MM.1S (cell line): ENCODE measurements at places on chromosomes 2 and 18.

GRCh38 chr2:229856413-229856812 is 65.4 kb downstream of the TRIP12 start:
- DNase-seq: no peak

DNA sequence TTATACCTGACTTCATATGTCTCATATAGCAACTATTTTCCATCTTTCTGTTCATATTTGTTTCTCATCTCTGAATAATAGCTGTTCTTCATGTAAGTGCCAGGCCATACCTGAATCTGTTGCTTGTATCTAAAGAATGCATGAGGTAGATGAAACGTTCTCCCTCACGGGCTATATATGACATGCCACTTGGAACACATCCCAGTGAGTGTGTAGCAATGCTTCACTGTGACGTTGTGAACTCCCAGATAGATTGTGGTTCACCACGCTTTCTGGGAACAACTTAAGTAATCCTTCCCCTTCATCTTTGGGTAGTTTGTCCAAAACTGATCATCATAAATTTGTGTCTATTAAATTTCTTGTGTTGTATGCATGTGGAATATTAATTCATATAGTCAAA is 60.1 kb downstream of the RDH14 start:
- DNase-seq: no peak

DNA sequence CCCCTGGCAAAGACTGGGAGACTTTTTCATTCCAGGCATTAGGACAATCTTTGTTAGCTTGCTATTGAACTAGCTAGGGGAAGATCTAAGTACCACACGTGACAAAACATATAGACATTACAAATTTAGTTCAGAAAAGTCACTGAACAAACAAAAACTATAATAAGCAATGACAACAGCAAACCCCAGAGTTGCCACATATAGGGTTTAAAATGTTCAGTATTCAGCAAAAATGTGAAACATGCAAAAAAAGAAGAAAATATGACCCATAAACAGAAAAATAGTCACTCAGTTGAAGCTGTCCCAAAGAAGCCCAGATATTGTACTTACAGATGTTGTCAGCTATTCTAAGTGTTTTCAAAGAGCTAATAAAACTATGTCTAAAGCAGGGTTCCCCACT is 431.1 kb upstream of the CDH2 start:
- no peak for DNase-seq

DNA sequence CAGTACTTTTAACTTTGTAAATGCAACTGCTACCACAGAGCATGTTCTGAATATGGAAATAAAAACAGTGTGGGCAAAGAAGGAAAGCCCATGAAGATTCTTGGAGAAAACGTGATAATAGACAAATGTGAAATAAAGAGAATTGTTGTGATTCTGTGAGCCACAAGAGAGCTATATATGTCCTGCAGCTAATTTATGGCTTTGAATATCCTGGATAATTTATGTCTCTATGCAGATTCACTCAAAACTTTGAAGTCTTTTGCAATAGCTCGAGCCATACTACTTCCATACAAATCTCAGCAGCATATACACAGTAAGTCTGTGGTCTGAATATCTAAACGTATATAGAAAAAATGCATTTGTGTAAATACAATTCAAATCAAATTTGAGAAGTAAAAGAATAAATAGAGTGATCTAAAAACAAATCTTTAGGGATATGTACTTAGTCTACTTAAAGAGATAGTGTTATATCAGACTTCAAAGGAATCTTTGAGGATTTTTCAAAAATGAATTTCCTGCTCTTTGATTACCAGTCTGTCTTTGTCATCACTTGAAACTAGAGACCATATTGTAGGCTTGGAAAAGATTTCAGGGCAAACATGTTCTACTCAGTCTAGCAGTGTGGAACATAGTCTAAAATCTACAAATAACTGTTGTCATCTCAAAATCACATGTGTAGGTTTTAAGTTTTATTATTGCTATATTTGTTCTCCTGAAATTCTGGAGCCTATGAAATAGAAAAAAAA is 107.1 kb downstream of the CSRNP3 start:
- no peak for DNase-seq

DNA sequence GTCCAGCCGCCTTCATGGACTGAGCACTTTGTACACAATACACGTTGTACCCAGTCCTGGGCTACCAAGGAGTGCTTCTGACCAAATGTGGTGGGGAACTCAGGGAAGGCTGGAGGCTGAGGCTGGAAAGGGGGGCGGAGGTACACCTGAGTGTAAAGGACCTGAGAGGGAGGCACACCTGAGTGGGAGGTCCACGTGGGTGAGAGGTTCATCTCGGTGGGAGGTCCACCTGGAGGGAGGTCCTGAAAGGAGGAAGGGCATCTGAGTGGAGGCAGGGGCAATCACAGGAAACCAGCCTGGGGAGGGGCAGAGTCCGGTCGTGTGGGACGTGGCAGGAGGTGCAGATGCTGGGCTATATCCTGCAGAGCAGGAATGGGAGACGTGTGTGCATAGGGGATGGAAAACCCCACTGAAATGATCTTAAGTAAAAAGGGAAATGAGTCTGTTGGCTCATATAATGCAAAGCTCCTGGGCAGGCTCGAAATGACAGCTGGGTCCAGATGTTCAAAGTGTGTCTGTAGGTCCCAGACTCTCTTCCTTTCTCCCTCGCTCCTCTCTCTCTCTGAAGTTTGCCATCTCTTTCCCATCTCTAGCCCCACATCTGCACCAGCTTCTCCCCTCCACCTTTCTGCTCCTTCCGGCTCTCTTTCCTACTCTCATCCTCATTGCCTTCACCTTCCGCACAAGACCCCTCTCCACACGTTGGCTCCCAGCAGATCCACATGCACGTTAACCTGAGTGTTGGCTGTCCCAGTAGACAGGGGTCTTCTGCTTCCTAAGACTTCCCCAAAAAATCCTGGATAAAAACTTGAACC is 137.7 kb downstream of the PXDN start:
- DNase-seq: no peak

DNA sequence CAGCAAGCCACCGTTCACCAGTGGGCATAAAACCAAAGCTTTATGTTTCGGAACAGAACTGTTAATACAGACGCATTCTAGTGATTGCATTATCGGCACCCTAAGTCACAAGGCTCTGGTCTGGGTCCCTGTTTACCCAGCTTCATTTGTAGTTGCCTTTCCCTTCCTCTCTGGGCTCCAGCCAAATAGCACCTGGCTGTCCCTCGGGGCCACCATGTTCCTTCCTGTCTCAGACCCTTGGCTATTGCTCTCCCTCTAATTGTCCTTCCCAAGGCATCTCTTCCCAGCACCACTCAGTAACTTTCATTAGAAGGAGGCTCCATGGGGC is 75.3 kb downstream of the SDC1 start:
- no peak for DNase-seq

GRCh38 chr18:47166294-47166693 is 9.9 kb downstream of the IER3IP1 start:
- no peak for DNase-seq
